ENCODE measurements at places on chromosomes 6 and 20.
A peak's percentile ranks its signal among the peaks of the same experiment; 100 is the strongest.

DNA sequence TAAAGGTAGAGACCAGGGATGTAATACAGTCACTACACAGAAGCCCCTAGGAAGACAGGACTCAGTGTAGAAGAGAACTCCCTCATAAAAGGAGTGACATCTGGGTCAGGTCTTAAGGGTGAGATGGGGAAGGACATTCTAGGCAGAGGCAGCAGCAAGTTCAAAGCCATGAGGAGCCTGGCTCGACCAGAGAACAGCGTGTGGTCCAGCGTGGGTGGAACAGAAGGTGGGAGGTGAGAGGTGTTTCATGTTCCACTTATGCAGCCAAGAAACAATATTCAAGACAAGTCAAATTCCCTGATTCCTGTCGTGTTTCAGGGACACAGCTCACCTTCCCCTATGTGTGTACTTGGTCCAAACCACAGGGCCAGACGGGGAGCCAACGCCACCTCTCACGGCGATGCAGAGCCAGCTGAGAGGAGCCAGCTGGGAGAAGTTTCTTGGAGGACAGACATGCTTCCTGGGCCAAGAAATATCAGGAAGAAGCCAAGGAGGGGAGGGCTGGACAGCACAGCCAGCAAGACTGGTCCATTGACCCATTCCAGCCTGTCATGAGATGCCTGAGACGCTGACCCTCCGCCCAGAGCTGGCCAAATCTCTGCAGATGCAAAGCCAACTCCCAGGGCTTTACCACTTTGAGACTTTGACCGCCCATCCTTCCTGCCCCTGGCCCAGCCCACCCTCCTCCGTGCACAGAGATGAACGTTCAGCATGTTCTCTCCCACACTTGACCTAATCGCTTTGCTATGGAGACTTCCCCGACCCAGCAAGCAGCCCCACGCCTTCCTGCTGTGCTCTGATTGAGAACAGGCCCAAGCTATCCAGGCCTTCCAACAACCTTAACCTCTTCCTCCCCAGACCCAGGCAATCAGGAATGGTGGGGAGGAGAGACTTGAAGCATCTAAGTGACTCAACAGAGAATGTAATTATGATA lies 113.8 kb downstream of the PRND start:
- no peak for DNase-seq

DNA sequence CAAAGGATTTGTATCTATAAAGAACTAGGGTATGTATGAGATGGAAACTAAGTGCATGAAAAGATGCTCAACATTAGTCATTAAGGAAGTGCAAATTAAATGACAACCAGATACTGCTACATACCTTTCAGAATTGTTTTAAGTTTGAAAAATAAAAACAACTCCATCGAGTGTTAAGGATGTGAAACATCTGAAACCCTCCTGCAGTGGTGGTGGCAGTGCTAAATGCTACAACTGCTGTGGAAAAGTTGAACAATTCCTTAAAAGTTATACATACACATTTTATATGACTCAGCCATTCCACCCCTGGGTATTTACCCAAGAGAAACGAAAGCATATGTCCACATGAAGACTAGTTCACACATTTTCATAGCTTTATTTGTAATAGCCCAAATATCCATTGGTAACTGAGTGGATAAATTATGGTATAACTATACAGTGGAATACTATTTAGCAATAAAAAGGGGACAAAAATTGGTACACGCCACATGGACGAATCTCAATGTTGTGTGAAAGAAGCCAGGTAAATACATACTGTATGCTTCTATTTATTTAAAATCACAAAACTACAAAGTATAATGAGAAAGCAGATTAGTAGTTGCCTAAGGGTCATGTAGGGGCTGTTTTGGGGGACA lies 10.6 kb downstream of the ARMH2 start:
- DNase-seq, result no peak

GRCh38 chr20:15976047-15976736 lies 597.1 kb downstream of the KIF16B start:
- peak; percentile 18 for DNase-seq

DNA sequence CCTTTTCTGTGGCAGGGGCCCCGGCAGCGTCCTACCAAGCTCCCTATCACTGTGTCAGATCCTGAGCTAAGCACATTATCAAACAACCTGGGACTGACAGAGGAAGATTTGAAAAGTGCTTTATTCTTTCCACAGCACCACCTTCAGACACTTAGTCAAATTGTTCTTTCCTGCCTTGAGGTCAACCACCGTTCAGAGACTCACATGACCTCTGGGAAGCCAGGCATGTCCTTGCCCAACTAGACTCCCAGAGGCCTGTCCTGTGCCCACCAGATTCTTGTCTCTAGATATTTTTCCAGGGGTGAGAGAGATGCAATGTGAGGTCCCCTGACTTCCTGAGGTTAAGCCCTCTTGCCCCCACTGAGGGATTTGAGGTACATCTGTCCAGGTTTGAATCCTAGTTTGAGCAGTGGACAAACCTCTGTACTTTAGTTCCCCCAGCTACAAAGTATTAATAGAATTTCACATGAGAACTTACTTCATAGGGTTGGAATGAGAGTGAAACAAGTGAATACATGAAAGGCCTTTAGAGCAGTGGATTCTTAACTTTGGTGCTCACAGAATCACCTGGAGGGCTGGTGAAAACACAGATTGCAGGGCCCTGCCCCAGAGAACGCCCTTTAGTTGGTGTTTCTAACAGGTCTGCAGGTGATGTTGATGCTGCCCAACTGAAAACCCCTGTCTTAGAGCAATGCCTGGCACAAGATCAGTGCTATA lies 179.8 kb downstream of the CLIC5 start:
- DNase-seq, result peak; percentile 41

- DNase-seq, result peak; percentile 96
Observed at GRCh38 chr20:23331450-23332350, 18.9 kb upstream of the NXT1 start.

DNA sequence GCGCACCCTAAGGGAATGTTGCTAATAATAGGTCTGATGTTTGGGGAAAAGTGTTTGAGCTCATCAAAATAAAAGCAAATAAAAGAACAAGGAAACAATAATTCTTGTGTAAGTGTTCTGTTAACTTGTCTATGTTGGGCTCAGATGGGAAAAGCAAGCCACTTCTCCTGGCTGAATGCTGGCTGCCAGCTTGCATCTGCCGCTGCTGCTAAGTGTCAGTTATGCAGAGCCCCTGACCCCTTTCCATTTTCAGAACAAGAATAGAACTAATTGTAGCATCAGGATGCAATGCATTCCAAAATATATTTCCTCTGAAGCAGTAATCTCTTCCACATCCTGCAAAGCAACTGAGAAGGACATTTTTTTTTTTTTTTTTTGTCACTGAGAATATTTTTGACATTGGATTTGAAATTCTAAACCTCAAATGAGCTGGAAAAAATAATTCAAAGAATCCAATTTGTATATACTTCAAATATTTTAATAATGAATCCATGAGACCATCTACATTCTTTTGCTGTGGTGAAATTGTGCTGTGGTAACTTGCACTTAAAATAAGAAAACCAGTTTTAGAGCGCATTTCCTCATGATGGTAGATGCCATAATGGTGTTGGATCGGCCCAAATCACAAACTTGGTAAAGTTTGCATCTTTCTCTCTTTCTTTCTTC lies 43.9 kb upstream of the DEK start:
- DNase-seq, result peak; percentile 87

DNA sequence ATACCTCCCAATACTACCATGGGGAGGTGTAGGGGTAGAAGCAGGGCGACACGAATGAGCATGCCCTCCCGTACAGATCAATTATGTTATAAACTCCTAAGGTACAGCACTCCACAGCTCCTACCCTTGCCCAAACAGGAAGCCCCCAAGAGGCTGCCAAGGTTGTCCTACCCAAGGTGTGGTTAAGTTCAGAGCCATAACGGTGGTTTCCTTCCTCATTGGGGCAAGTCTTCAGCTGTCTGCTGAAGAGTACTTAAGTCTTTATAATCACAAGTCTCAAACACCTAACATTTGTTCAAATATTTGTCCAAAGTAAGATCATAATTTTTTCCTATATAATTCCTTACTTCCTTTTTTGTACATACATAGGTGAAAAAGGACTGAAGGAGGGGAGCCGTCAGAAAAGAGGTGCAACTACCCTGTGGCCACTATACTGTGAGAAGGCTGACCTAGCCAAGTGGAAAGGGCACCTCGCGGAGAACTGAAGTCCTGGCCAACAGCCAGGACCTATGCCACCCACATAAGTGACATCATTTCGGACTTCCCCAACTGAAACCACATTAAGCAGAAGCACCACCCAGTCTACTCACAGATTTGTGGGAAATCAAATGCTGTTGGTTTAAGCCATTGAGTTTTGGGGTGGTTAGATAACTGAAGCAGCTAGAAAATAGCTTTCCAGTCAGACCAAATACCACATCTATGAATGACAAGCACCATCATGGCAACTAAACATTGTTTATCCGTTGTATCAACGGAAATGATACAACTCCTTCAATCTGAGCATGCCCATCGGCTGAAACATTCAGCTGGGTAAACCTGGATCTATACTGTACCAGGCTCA lies 2.9 kb upstream of the RAB22A start:
- DNase-seq, result peak; percentile 98

GRCh38 chr6:13177664-13178063 lies 150.7 kb downstream of the TBC1D7 start:
- no peak for DNase-seq

- peak; percentile 76 for DNase-seq
Observed at GRCh38 chr6:85670573-85670972, 27.9 kb upstream of the SYNCRIP start.

DNA sequence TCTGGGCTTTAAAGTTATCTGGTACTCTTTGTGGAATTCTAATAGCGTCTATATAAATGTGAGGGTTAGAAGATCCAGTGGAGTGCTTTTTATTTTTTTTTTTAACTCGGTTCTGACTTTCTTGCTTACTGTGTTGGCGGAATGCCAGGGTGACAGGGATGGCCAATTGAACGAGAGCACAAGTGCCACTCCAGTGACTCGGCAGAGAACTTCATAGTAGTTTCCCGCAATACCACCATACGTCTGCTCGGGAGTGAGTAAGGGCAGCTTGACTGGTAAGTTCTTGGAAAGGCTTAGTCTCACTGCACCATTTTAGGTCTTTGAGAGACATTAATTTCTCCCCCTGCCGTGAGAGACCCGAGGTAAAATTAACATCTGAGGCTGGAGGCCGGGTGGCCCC lies 49.4 kb upstream of the TULP1 start:
- peak; percentile 26 for DNase-seq

DNA sequence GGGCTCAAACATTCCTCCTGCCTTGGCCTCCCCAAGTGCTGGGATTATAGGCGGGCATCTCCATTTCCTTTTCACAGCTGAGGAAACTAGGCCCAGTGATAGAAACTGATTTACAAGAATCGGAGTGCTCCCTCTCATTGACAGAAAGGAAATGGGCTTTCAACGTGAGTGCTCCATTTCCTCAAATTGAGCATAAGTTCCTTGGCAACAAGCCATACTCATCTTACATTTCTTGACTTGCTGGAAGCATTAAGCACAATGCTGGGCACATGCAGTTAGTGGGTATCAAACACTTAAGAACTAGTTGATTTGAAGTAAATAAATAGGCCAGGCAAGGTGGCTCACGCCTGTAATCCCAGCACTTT lies 54.7 kb downstream of the FGD2 start:
- no peak for DNase-seq

DNA sequence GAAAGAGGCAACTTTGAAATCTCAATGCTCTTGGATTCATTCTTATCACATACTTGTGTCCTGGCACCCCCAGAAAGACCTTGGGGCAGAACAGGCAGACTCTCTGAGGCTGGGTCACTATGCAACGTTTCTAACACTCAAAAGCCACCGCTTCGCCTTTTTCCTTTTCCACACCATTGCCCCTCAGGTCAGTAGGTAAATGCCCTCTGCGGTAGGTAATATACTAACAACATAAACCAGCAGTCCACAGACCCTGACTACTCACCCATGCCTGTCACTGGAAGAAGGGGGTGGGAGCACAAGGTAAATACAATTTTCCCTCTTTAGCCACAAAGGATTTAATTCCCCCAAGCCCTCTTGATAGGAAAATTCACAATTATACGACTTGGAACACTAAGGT lies 6.5 kb upstream of the SPTLC3 start:
- no peak for DNase-seq

DNA sequence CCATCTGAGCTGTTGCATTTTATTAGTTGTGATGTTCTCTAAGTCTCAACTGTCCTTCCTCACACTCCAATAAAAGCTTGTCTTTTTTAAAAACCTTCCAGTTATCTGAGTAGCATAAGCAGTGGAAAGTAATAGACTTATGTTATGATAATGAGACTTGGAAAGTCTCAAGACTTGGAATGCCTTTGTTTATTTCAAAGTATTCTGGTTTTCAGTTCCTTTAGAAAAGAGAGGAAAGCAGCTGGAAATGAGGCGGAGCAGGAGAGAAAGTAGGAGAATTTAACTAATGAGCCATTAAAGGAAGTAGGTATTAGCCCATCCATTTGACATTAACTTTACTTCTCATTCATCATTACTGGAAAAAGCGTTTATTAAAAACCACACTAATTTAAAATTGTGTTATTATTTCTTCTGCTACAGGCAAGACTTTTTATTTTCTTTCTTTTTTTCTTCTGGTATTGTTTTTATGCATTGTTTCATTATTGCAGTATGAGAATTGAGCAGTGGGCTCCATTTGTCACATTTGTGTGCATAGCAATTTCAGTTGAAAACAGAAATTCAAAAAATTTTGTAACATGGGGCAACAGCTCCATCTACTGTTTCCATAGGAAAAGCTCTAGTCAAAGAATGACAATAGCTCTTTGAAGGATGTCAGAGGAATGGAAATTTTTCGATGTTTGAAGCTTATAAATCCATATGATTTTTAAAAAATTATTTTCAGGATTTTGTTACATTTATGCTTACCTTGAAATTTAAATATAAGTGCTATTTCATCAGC lies 194.8 kb downstream of the COL9A1 start:
- peak; percentile 40 for DNase-seq

- no peak for DNase-seq
Observed at GRCh38 chr6:122809001-122809400, 19.9 kb downstream of the SMPDL3A start.

DNA sequence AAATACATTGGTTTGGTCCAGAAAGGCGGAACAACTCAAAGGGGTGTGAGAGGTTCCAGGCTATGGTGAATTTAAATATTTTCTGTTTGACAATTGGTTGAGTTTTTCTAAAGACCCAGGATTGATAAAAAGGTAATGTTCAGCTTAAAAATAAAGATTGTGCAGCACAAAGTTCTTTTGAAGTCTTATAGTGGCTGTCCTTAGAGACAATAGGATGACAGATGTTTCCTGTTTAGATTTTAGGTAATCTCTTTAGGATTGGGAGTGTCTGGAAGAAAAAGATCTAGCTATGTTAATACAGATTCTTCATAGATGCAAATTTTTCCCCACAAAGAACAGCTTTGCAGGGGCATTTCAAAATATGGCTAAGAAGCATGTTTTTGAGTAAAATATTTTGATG lies 119.7 kb downstream of the GRIK2 start:
- DNase-seq, result no peak

- no peak for DNase-seq
Observed at GRCh38 chr6:17416806-17417205, 23.4 kb downstream of the CAP2 start.

DNA sequence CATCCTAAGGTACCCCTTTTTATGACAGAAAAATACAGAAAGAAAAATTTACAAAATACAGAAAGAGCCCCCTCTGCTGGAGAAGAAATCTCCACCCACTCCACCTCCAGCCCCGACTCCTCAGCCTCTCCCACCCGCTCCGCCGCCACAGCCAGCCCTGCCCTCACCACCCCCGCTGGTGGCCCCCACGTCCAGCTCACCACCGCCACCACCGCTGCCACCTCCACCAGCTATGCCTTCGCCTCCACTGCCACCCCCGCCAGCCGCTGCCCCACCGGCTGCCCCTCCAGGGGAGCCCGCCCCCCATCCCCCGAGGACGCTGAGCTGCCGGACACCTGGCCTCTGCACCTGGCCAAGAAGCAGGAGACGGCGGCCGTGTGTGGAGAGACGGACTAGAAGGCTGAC lies 17.7 kb downstream of the WFDC2 start:
- no peak for DNase-seq

Measured in M059J (cell line).